NCI-H1436 (cell line): ENCODE measurements at places on chromosomes 12 and 14.

- DNase-seq = no peak
Measured at GRCh38 chr12:30779578-30779977, 24.8 kb upstream of the CAPRIN2 start.

GRCh38 chr14:104516906-104517305 is 62.7 kb upstream of the C14orf180 start:
- DNase-seq = no peak

DNA sequence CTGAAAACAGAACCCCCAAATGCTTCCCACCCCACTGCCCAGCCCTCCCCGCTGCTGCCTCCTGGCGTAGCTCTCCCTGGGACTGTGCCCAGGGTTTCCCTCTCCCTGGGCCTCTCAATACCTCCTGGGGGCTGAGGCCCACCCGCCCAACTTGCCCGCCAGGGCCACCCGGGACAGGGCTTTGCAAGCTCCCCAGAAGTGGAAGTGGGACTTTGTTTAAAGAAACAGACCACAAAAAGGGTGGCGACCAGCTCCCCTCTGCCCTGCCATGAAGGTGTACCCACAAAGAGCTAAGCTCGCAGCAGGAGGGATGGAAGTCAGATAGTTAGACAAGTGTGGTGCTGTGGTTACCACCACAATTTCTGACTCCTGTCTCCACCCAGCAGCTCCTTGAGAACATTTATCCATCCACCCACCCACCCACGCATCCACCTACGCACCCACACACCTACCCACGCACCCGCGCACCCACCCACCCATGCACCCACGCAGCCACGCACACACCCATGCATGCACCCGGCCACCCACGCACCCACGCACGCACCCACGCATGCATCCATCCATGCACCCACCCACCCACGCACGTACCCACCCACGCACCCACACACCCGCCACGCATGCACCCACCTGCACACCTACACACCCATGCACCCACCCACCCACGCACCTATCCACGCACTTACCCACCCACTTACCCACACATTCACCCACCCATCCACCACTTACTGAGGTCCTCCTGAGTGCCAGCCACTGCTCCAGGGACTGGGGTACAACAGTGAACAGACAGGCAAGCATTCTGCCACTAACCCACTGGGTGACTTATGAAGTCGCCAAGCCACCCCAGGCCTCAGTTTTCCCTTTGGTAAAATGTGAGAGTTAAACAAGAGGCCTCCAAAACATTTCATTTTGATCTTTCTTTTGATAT is 127.3 kb downstream of the SCARB1 start:
- DNase-seq = no peak

- no peak for DNase-seq
Measured at GRCh38 chr14:24695265-24696241, 61.6 kb upstream of the GZMB start.

DNA sequence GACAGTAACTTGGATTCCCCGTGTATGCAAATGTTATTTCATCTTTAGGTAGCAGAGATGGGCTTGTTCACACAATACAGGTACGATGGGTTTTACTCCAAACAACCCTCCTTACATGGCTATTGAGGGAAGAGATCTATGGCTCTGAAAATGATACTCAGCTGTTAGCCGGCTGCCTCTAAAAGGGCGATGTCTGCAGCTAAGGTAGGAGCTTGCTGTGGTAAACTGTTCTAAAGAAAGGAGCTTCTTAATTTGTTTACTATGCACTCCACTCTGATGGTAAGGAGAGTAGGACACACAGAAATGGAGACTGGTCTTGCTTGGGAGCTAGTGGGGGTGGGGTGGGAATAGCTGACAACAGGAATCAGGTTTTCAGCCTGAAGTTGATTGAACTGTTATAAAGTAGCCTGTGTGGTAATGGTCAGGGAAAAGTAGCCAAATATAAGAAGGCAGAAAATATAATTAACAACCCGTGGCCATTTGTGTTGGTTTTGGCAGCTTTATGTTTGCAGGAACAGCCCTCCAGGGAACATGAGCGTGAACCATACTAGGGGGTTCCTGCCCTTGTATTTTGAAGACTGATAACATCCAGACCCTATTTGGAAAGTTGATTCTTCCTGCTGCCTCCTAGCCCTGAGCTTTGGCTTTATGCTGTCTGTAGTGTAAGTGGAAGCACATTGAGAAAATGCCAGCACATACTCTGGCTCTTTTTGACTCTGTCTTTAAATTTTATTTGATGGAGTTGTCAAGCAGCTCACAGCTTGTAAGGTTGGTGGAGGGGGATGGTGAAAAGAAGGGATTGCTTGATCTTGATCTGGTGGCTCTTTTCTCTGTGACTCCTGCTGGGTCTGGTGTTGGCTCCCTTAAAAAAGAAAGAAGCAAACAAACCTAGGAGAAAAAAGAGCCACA is 929.8 kb downstream of the DIO2 start:
- no peak for DNase-seq

DNA sequence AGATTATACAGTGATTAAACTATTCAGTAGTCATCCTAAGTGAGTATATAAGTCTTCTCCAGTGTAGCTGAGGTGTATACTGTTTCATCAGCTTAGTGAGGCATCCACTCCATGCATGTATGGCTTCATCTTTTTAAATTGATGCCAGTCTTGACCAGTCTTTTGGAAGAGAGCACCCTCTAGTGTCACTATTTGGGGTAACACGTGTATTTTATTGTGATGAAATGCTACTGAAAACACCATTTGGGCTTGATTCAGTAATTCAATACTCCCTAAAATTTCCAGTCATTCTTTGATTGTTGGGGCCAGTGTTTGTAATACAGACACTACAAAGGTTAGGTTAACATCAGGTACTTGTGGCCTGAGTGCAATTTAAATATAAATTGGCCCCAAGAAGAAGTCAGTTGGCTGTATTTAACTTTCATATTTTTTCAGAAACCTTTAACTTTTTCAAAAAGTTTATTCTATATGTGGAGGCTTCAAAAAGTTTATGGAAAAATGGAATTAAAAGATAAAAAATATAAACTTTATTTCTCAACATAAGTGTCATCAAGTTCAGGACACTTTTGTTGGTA is 35.3 kb downstream of the MIPOL1 start:
- peak; percentile 34 for DNase-seq

- DNase-seq = peak; percentile 15
Measured at GRCh38 chr12:43957732-43958372, 122.0 kb downstream of the TMEM117 start.

DNA sequence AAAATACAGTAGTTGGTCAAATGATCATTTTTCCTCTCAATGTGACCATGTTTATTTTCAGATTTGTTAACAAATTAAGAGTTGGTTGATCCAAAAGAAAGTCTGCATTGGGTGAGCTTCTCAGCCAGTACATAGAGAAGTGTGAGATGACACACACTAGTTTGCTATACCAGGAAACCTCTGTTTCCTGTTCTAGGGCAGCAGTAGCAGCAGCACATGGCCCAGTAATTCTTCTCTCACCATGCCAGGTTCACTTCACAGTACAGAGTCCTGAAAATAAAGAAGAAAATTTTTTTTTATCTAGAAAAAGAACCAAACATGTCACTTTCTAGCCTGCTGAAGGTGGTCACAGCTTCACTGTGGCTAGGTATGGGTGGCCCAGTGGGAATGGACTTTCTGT is 250.2 kb upstream of the OR4E1 start:
- DNase-seq = no peak

DNA sequence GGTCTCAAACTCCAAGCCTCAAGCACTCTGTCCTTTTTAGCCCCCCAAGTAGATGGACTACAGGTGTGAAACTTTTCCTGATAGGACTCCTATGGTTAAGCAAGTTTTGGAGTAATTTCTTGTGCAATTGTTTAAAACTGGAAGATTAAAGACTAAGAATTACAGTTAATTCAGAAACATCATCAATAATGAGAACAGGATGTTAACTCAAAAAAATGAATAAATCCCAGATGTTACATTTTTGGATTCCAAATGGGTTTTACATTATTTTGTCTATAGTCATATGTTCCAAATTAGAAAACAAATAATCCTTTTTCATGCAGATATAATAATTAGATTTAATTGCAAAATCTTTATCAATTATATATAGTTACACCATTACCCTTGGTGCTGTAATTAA is 24.4 kb upstream of the KITLG start:
- no peak for DNase-seq
